ENCODE measurements at places on chromosomes 16 and 17. TPM values are rescaled to one million over a fixed set of nuclear protein-coding genes. Genes with fewer than 3 reads are reported as not detected.

CD7 gene
- total RNA-seq: not detected

CES3 gene
- 0.19 TPM for total RNA-seq

BEAN1 gene
- total RNA-seq: not detected

PHOSPHO1 gene
- total RNA-seq: 0.19 TPM

MYH8 gene
- total RNA-seq: not detected

NECAB2 gene
- total RNA-seq: 0.18 TPM

TBC1D3 gene
- total RNA-seq: not detected

CBX8 gene
- total RNA-seq: 1.7 TPM

MLYCD gene
- total RNA-seq: 3.2 TPM

SLC35G6 gene
- total RNA-seq: not detected

FBXW10B gene
- 0.09 TPM for total RNA-seq

ESRP2 gene
- under 0.01 TPM for total RNA-seq

KCNH6 gene
- not detected for total RNA-seq

CDRT15 gene
- not detected for total RNA-seq

AOC2 gene
- 0.38 TPM for total RNA-seq

PPP4C gene
- total RNA-seq: 221 TPM

PPP1R27 gene
- not detected for total RNA-seq

OTOP3 gene
- not detected for total RNA-seq

CRISPLD2 gene
- 0.18 TPM for total RNA-seq

PPM1E gene
- total RNA-seq: not detected

CLEC16A gene
- 22.9 TPM for total RNA-seq

SLC5A11 gene
- total RNA-seq: 0.27 TPM

CDH1 gene
- total RNA-seq: not detected

UNC45B gene
- total RNA-seq: not detected

ITGAL gene
- total RNA-seq: not detected

DNASE1 gene
- total RNA-seq: 9.0 TPM

EPX gene
- not detected for total RNA-seq

HSBP1 gene
- total RNA-seq: 153 TPM

SNTB2 gene
- total RNA-seq: 61.2 TPM

TPSG1 gene
- not detected for total RNA-seq

TBC1D16 gene
- 42.9 TPM for total RNA-seq

KRT9 gene
- not detected for total RNA-seq

NPIPB13 gene
- 1.3 TPM for total RNA-seq

DRC3 gene
- 1.3 TPM for total RNA-seq

P2RX1 gene
- not detected for total RNA-seq

KRTAP9-4 gene
- total RNA-seq: not detected

B9D1 gene
- 32.7 TPM for total RNA-seq

DNASE1L2 gene
- 0.94 TPM for total RNA-seq

CDH8 gene
- not detected for total RNA-seq

SHCBP1 gene
- total RNA-seq: 11.5 TPM

PITPNM3 gene
- 2.2 TPM for total RNA-seq

CEP295NL gene
- total RNA-seq: 2.2 TPM

CTRB2 gene
- total RNA-seq: not detected

TPSAB1 gene
- total RNA-seq: not detected

Measured in endothelial cell of coronary artery (primary cell).